Kidney epithelial cell (primary cell): ENCODE measurements at places on chromosomes 6 and 20.

GRCh38 chr20:49868538-49868937 is 46.8 kb downstream of the SPATA2 start:
- no peak for DNase-seq

DNA sequence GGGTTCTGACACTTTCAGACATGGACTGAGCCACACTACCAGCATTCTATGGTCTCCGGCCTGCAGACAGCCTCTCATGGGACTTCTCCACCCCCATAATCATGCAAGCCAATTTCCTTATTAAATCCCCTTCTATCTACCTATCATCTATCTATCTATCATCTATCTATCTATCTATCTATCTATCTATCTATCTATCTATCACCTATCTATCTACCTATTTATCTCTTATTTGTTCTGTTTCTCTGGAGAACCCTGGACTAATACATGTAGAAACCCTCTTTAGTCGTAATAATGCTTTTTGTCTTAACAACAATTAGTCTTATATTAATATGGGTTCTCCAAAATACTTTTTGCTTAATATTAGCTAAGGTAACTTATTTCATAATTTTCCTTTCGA is 174.1 kb upstream of the PRSS16 start:
- DNase-seq: no peak

DNA sequence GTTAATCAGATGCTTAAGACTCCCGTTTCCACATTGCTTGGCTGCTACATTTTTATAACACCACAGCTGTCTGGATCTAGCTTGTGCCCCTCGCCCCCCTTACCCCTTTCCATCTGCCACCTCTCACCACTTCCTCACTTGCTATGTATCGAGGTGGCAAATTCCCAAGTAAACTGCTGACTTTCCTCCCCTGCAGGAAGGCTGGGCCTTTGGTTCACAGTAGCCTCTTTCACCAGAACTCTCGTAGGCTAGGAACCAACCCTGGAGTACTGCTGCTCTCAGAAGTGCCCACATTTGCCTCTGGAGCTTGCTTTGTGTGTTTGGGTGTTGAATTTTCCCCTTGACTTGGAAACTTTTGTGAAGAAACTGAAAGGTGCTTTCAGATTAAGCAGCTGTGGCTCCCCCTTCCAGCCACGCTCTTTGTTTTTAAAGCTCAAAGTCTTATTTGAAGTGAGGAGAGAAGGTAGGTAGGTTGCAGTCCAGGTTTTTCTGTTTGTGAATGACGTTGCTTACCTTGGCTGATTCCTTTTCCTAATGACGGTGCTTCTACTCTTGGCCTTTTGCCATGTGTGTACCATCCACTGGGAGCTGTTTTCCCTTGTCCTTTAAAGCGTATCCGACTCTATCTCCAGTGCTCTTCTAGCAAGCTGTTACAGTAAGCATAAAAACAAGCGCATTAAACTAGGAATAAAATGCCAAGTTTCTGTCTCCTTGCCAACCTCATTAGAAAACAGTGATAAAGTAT is 90.4 kb downstream of the CARMIL1 start:
- no peak for DNase-seq

DNA sequence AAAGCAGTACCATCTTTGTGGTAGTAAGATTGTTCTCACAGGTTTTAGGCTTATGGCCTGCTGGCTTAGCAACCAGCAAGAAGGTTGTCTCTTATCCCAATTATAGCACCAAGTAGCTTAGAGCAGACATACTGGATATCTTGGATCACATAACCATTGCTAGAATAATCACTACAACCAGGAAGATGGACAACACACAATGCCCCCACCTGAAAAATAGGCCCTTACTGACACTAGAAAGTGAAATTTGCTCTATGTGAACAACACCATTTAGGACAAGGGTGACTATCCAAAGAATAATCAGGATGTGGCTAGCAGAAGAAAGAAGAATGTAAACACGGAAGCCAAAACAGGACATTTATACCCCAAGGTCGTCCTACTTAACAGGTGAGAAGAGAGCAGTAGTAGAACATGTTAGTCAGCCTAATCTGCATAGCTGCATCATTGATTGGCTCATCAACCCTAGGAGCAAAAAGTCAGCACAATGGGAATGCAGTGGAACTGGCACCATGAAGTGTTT is 172.7 kb upstream of the MARCKS start:
- DNase-seq: no peak

- no peak for DNase-seq
These were observed 81.7 kb upstream of the NXT1 start for GRCh38 chr20:23268792-23269354.

DNA sequence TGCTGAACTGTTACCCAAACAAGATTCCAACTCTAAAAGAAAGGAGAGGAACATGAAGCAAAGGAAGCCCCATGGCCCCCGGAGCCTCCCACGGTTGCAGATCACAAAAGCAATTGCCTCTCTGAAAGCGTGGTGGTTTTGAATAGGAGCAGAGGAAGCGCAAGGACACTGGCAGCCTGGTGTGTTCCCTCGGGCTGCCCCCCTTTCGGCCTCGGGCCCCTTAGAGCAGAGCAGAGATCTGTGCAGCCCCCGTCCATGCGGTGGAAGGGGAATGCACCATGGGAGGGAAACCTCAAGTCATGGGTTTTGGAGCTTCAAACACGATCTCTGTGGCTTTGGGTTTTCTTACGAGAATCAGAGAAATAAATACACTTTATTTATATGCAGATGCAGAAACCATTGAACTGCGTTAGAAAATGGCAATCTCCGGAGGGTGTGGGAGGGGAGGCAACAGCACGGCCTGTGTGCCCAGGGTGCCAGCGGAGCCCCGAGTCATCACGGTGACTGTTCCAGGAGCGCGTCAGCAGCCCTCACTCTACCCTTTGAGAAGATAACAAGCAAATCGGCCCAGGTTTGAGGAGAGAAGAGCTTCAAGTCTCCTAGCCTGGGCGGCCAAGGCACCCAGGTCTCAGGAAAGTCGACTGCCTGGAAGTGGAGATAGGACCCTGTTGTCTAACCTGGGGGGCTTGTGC is 20.5 kb downstream of the FOXF2 start:
- DNase-seq: no peak

- no peak for DNase-seq
These were observed 141.1 kb upstream of the SGK1 start for GRCh38 chr6:134458857-134459657.

DNA sequence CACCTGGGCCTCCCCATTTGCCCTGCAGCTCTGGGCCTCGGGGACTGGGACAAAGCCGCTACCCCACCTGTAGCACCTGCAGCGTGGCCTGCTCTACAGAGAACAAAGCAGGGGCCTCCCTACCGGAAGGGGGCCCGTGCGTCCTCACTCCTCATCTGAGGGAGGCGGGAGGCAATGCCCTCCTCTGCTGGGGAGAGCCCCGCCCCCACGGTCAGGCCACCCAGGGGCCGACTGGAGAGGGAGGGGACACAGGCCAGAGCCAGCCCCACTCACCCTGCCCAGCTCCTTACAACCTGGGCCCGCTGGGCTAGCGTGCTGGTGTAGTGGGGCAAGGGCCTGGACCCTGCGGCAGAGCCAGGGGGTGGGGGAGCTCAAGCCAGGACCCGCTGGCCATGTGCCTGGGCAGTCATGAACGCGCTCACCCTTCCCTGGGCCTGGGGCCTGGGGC is 8.0 kb downstream of the LAMA5 start:
- DNase-seq: no peak

- DNase-seq: no peak
These were observed 59.7 kb upstream of the SUPT3H start for GRCh38 chr6:45437439-45437815.

DNA sequence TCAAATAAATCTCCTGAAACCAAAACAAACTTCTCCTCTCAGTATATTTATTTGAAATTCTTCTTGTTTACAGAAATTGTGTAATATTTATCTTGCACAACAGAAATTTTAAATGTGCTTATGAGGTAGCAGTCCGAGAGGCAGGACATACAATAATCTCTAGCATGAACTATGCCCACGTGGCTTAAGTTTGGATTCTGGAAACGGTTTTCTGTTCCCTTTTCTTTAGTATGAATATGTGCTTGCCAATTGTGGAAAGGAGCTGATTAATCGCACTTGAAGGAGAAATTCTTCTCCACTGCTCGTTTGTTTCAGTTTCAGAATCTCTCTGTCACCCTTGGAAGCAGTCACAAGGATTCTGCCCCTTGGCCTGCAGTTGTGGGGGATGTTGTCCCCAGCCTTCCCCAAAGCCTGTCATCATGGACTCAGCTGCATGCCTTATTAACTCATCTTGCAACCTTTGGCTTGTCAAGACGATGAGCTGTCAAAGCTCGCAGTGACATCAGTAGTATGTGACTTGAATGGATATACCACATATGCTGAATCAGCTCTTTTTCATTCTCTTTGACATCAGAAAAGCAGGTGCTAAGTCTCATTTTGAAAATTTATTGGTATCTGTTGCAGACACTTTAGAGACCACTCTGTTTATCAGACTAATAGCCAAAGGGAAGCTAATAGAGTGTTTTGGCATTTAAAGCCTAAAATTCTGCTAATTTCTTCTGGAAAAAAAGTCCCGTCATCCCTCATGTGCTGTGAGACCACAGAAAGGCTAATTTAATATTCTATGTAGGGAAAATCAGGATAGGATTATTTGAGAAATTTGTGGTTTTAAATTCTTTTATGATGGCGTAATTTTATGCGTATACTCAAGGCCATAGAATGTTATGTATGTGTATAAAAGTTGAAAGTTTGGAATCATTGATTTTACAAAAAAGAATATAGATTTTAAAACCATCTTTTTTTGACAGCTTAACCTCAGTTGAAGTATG is 186.8 kb downstream of the ARID1B start:
- DNase-seq: no peak
